ENCODE measurements at places on chromosomes 7 and 10.

DNA sequence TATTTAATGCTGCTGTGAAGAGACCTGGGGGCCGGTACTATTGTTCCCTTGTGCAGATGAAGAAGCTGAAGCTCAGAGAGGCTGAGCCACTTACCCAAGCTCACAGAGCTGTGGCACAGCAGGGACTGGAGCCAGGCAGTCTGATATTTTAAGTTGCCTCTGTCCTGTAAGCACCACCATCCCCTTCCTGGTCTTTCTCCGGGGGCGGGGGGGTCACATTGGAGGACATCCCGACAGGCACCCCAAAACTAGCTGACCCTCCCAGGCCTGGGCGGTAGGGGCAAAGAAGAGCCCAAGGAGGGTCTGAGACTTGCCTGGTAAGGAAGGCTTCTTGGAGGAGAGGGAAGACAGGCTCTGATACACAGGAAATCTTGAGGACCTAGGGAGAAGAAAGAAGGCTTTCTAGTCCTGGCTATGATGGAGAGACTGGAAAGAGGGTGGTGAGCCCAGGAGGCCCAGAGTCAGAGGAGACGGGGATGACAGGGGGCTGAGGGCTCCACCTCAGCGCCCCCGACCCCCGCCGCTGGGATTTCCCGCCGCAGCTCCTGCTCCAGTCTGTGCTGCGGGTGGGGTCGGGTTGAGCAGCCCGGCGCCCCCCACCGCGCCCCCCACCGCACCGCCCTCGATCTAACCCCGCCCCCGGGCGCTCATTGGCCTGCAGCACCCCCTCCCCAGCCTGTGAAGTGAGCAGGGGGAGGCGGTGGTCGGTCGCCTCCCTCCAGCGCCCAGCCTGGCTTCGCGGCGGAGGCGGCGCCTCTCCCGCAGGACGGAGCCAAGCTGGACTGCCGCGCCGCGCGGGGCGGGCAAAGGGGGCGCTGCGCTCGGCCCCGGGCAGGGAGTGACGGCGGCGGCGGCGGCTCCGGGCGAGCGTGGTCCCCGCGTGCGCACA, at the start of gene ADCYAP1R1:
Gene ADCYAP1R1 (plus strand): TSS at position 711 of the 889 bp plus-strand sequence. CDS start 10,957 bp downstream, outside the sequence.
- no peak for DNase-seq
- peak within 1 kb of the TSS; percentile 66 for H3K4me3 ChIP-seq
- H3K4me1 ChIP-seq, result peaks cover 6% of the 10 kb centered on the region
- no peak within 1 kb of the TSS for H3K27ac ChIP-seq
- H3K36me3 ChIP-seq, result no peaks in the 10 kb centered on the region

GRCh38 chr7:25512061-25512687, 283.9 kb upstream of the NPVF start:
- no peak overlapping the region for H3K27ac ChIP-seq
- no peak overlapping the region for H3K4me3 ChIP-seq
- DNase-seq, result no peak
- H3K36me3 ChIP-seq, result no peaks in the 10 kb centered on the region

GRCh38 chr7:50505553-50506210, 55.5 kb upstream of the FIGNL1 start:
- DNase-seq, result no peak
- no peaks in the 10 kb centered on the region for H3K27me3 ChIP-seq
- no peak overlapping the region for H3K27ac ChIP-seq

GRCh38 chr7:74332373-74333176, 43.4 kb downstream of the CLIP2 start:
- no peak overlapping the region for H3K4me3 ChIP-seq
- H3K27ac ChIP-seq, result no peak overlapping the region
- no peak for DNase-seq

GRCh38 chr7:157791261-157791660, 454.5 kb downstream of the DNAJB6 start:
- no peak overlapping the region for H3K4me3 ChIP-seq
- H3K27me3 ChIP-seq, result peaks cover 19% of the 10 kb centered on the region
- no peak overlapping the region for H3K27ac ChIP-seq
- no peaks in the 10 kb centered on the region for H3K4me1 ChIP-seq

- no peak for DNase-seq
- no peaks in the 10 kb centered on the region for H3K36me3 ChIP-seq
- H3K4me1 ChIP-seq, result no peaks in the 10 kb centered on the region
- no peak overlapping the region for H3K4me3 ChIP-seq
Measured at GRCh38 chr7:106518967-106519366, 142.0 kb downstream of the CCDC71L start.

DNA sequence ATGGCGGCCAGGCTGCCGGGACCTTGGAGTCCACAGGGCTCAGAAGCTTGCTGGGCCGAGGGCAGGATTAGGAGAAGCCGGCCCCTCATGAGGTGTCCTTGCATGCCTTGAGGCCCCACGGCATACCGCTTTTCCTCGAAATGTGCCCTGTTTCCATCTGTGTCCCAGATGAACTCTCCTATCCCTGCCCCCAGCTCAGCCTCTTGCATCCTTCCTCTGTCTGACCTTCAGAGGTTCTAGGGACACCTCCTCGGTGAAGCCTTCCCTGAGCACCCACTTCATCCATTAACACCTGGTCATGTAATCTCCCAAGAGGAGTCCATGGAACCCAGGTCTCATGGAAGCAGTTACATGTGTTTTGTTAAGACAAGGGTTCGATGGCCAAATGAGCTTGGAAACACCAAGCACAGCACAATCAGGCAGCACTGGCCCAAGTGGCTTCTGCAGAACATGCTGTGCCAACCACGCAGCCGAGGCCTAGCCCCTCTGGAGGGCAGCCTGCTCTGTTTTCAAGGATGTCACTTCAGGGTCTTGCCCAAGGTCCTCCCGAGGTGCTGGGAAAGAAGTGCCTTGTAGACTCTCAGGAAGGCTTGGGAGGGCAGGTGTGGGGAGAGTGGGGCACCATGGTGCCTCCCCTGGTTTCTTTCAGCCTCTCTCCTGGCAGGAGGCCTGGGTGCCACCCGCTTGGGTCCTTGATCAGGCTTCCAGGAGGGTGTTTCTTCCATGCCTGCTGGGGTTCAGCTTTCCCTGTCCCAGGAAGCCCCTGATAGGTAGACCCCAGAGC, 124.3 kb downstream of the NEURL1 start:
- no peaks in the 10 kb centered on the region for H3K27me3 ChIP-seq
- H3K4me1 ChIP-seq, result peaks cover 15% of the 10 kb centered on the region
- H3K4me3 ChIP-seq, result no peak overlapping the region
- H3K36me3 ChIP-seq, result peaks cover 8% of the 10 kb centered on the region
- no peak for DNase-seq

GRCh38 chr7:135690566-135690965, 28.3 kb downstream of the STMP1 start:
- H3K4me1 ChIP-seq, result no peaks in the 10 kb centered on the region
- no peak overlapping the region for H3K27ac ChIP-seq
- H3K36me3 ChIP-seq, result peaks cover 25% of the 10 kb centered on the region
- H3K4me3 ChIP-seq, result no peak overlapping the region
- DNase-seq, result no peak
- no peaks in the 10 kb centered on the region for H3K27me3 ChIP-seq

GRCh38 chr7:101094791-101095375, 9.6 kb downstream of the TRIM56 start:
- peaks cover 8% of the 10 kb centered on the region for H3K4me1 ChIP-seq
- DNase-seq, result no peak
- H3K27ac ChIP-seq, result no peak overlapping the region
- H3K27me3 ChIP-seq, result no peaks in the 10 kb centered on the region
- H3K36me3 ChIP-seq, result peaks cover 19% of the 10 kb centered on the region

DNA sequence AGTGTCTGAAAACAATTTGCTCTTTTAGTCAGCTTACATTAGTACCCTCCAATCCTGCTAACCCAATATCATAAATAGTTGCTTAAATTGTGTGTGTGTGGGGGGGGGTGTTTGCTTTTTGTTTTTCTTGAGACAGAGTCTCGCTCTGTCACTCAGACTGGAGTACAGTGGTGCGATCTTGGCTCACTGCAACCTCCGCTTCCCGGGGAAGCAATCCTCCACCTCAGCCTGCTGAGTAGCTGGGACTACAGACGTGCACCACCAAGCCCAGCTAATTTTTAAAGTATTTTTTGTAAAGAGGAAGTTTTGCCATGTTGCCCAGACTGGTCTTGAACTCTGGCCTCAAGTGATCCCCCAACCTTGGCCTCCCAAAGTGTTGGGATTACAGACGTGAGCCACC, 73.5 kb upstream of the PDLIM1 start:
- H3K4me3 ChIP-seq, result no peak overlapping the region
- no peak overlapping the region for H3K27ac ChIP-seq
- H3K4me1 ChIP-seq, result peaks cover 4% of the 10 kb centered on the region
- no peaks in the 10 kb centered on the region for H3K36me3 ChIP-seq
- DNase-seq, result no peak

GRCh38 chr7:95688931-95689495, 83.3 kb upstream of the DYNC1I1 start:
- H3K27me3 ChIP-seq, result no peaks in the 10 kb centered on the region
- H3K4me1 ChIP-seq, result peaks cover 11% of the 10 kb centered on the region
- DNase-seq, result no peak
- no peak overlapping the region for H3K27ac ChIP-seq
- no peak overlapping the region for H3K4me3 ChIP-seq

GRCh38 chr10:62562101-62562500, 187.9 kb downstream of the ZNF365 start:
- no peak overlapping the region for H3K27ac ChIP-seq
- H3K4me3 ChIP-seq, result no peak overlapping the region
- peaks cover 2% of the 10 kb centered on the region for H3K4me1 ChIP-seq
- DNase-seq, result no peak

DNA sequence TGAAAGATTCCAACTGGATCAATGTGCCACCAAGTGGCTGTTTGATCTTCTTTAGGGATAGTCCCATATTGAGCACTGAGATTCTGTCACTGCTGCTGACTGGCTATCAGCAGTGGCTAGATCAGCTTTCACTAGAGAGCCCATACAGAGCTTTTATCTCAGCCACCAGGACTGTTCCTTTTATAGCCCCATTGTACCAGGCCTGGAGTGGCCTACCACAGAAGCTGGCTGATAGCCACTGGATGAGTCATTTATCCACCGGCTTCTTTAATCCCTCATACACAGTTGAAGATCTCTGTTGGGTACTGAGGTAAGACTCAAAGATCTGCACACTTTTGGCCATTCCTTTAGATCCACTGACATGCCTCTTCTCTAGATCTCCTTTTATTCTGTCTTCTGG, 1101.1 kb downstream of the SORCS3 start:
- H3K36me3 ChIP-seq, result no peaks in the 10 kb centered on the region
- DNase-seq, result no peak
- H3K27ac ChIP-seq, result no peak overlapping the region
- H3K4me3 ChIP-seq, result no peak overlapping the region

GRCh38 chr10:113534423-113534822, 18.4 kb upstream of the HABP2 start:
- no peaks in the 10 kb centered on the region for H3K4me1 ChIP-seq
- no peak overlapping the region for H3K27ac ChIP-seq
- H3K4me3 ChIP-seq, result no peak overlapping the region
- DNase-seq, result no peak
- no peaks in the 10 kb centered on the region for H3K36me3 ChIP-seq

GRCh38 chr10:92239151-92239599, 51.7 kb downstream of the CPEB3 start:
- H3K27me3 ChIP-seq, result peaks cover 25% of the 10 kb centered on the region
- H3K36me3 ChIP-seq, result peaks cover 5% of the 10 kb centered on the region
- peaks cover 31% of the 10 kb centered on the region for H3K4me1 ChIP-seq
- H3K27ac ChIP-seq, result no peak overlapping the region
- no peak for DNase-seq

- DNase-seq, result peak; percentile 20
- no peaks in the 10 kb centered on the region for H3K36me3 ChIP-seq
- no peaks in the 10 kb centered on the region for H3K4me1 ChIP-seq
- no peak overlapping the region for H3K27ac ChIP-seq
- peaks cover 9% of the 10 kb centered on the region for H3K27me3 ChIP-seq
Measured at GRCh38 chr10:129405389-129405788, 61.7 kb upstream of the MGMT start.

DNA sequence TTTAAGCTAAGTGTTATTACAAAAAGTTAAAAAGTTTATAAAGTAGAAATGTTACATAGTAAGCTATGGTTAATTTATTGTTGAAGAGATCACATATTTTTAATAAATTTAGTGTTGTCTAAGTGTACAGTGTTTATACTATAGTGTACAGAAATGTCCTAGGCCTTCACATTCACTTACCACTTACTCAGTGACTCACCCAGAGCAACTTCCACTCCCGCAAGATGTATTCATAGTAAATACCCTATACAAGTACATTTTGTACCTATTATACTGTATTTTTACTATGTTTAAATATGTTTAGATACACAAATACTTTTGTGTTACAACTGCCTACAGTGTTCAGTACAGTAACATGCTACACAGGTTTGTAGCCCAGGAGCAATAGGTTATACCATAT, 69.2 kb downstream of the DNAJC1 start:
- DNase-seq, result no peak
- H3K4me3 ChIP-seq, result no peak overlapping the region
- no peak overlapping the region for H3K27ac ChIP-seq
- H3K36me3 ChIP-seq, result peaks cover 29% of the 10 kb centered on the region
- no peaks in the 10 kb centered on the region for H3K27me3 ChIP-seq

- H3K4me3 ChIP-seq, result no peak overlapping the region
- H3K4me1 ChIP-seq, result peaks cover 46% of the 10 kb centered on the region
- peaks cover 2% of the 10 kb centered on the region for H3K36me3 ChIP-seq
- DNase-seq, result no peak
- H3K27ac ChIP-seq, result peak overlapping the region; percentile 86
Measured at GRCh38 chr10:29957236-29957635, 102.2 kb downstream of the JCAD start.

- no peaks in the 10 kb centered on the region for H3K4me1 ChIP-seq
- no peak overlapping the region for H3K27ac ChIP-seq
- no peak overlapping the region for H3K4me3 ChIP-seq
- no peaks in the 10 kb centered on the region for H3K27me3 ChIP-seq
Measured at GRCh38 chr10:53469383-53469782, 696.8 kb upstream of the MBL2 start.

DNA sequence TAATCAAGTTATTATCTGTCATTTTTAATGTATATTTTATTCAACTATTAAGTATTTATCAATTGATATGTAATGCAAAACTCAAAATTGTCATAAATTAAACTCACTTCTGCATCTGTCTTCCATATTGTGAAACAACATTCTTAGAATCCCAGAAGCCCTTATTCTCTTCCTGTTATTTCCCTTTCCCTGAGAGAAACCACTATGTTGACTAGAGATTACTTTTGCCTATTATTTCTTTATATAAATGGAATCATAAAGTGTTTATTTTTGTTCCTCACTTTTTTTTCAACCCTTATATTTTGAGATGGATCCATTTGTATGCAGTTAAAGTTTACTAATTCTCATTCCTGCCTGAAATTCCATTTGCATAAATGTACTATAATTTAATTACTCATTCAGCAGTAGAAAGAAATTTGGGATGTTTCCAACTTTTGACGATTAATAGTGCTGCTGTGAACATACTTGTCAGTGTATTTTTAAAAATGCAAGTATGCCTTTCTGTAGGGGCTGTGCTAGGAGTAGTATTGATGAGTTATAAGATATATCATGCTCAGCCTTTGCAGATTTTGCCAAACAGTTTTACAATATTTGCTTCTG, 211.2 kb downstream of the SEMA3D start:
- no peaks in the 10 kb centered on the region for H3K36me3 ChIP-seq
- no peaks in the 10 kb centered on the region for H3K27me3 ChIP-seq
- H3K27ac ChIP-seq, result no peak overlapping the region
- H3K4me1 ChIP-seq, result peaks cover 7% of the 10 kb centered on the region
- H3K4me3 ChIP-seq, result no peak overlapping the region

- H3K27ac ChIP-seq, result no peak overlapping the region
- DNase-seq, result no peak
- H3K27me3 ChIP-seq, result no peaks in the 10 kb centered on the region
- no peaks in the 10 kb centered on the region for H3K4me1 ChIP-seq
- H3K4me3 ChIP-seq, result no peak overlapping the region
- no peaks in the 10 kb centered on the region for H3K36me3 ChIP-seq
Measured at GRCh38 chr10:15037691-15038090, 6.1 kb upstream of the OLAH start.

- no peak overlapping the region for H3K4me3 ChIP-seq
- DNase-seq, result no peak
- H3K4me1 ChIP-seq, result no peaks in the 10 kb centered on the region
- H3K27me3 ChIP-seq, result peaks cover 53% of the 10 kb centered on the region
- H3K36me3 ChIP-seq, result no peaks in the 10 kb centered on the region
Measured at GRCh38 chr10:86062647-86063145, 303.9 kb downstream of the GRID1 start.

Data from mesothelial cell of epicardium (in vitro differentiated cells).